GM10248 (cell line): ENCODE measurements at places on chromosomes 2 and 18.
A peak's percentile ranks its signal among the peaks of the same experiment; 100 is the strongest.

DNA sequence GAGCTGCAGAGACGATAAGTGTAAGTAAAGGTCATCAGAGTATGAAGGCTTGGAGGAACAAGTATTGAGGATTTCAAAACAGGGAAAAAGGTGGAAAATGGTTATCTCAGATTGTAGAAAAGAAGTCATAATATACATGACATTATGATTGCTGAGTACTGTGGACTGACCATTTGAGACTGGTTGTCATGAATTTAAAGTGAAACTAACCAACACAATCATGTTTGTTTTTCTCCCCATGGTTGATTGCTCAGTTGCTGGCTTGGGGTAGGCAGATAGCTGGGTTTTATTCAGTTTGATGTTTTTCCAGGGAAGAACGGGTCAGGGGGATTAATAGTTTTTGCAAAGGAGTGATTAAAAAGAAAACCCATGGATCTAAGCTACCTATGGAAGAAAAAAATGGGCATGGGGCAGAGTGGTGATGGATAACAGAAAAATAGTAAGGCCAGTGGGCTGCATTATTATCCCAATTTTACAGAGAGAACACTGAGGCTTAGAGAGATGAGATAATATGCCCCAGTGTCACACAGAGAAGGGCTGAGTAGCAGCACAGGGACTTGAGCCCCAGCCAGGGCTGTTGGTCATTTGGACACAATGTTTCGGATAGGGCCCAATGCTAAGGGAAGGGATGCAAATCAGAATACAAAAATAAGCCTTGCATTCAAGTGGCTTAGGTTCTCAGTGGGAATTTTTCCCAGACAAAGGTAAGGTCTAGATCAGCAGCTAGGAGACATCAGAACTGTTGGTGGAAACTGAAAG, 885.7 kb downstream of the DCC start:
- no peak for DNase-seq

GRCh38 chr18:27656167-27656778, 471.2 kb upstream of the CHST9 start:
- no peak for DNase-seq

- no peak for DNase-seq
Measured at GRCh38 chr2:148023861-148024260, 3.0 kb downstream of the MBD5 start.

DNA sequence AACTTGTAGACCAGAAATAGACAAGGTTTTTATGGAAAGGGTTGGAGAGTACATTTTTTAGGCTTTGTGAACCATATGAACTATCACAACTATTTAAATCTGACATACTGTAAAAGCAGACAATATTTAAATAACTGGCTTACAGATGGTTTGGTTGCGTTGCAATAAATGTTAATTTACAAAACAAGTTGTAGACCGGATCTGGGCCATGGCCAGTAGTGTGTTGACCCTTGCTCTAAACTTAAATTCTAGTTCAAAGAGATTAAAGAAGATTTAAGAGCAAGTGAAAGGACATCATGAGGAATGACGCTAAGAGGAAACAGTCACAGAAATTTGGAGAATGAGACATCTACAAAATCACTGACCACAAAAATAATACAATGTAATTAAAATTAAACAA, 652.7 kb downstream of the DCDC2C start:
- no peak for DNase-seq

DNA sequence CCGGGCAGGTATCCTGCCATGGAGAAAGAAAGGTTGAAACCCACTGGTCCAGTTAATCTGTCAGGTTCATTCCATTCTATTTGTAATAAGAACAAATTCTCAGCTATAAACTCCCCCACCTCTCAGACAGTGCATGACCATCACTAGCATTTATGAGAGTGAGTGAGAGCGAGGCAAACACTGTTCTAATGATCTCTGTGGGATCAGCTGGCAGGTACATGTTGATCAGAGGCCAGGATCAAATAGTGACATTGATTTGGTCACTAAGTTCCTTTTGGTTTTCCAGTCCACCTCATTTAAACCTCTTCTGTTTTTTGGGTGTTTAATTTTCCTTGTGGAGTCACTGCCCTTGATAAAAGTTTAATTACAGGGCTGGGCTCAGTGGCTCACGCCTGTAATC, 423.1 kb upstream of the CHST9 start:
- DNase-seq: no peak

- DNase-seq: no peak
Measured at GRCh38 chr2:42030829-42031228, 17.0 kb upstream of the PKDCC start.

DNA sequence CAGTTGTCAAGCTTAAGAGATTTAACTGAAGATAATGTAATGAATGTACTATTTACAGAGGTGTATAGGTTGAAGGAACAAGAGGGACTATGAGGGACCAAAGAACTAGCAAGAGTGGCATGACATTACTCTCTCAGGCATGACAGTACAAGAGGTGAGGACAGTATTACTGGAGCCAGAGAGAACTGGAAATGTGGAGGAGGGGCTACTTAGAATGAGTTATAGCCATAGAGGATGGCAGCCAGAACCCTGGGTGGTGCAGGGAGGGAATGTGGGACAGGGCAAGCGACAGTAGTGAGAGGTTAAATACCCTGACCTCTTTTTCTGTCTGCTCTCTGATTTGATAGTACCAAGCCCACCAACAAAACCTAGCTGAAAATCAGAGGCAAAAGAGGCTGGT, 122.6 kb upstream of the UGP2 start:
- no peak for DNase-seq

DNA sequence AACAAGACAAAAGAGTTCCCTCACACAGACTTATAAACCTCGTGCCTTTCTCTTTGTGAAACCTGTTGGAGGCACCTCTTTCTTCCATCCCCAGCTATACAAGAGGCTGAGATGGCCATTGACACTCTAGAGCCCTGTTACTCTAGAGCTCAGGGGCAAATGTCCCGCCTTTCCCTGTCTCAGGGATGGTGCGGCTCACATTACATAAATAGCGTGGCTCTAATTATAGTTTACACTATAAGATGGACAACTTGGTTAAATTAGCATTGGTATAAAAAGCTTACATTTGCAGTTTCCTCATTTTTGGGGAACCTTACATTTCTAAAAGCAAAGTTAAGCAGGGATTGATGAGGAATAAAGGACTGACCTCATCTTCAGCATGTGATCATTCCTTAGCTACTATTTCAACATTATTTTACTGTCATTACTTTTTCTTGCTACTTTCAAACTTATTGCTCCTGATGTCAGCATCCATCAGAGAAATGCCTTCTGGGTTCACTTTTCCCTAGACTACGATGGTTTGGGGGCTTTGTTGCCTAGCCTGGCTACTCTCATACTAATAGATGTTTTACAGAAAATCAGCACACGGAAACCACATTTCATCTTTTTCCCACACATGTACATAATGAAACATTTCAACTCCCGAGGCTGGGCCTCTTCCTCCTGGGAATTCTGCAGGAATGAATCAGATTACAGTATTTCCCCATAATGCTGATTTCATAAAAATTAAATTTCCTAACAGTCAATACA, 40.4 kb downstream of the FTCDNL1 start:
- DNase-seq: no peak

GRCh38 chr2:227411990-227412350, 24.2 kb upstream of the SCYGR1 start:
- no peak for DNase-seq

DNA sequence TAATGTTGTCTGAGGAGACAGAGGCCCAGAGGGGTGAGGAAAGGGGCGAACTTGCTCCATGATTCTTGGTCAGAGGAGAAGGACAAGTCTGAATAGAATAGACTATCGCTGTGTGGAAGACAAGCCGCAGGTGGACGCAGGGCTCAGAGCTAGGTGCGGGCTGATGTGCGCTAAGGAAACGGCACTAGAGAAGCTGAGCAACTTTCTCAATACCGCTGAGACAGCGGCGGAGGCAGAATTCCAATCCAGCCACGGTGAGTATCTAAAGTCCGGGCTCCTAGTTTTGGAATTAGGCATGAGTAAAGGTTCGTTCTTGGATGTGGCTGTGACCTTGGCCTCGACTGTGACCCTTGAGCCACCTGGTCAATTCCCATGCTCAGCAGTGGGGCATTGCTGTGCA, 47.8 kb downstream of the CAPN13 start:
- no peak for DNase-seq

GRCh38 chr2:212640428-212640827, 101.8 kb upstream of the ERBB4 start:
- DNase-seq: no peak

DNA sequence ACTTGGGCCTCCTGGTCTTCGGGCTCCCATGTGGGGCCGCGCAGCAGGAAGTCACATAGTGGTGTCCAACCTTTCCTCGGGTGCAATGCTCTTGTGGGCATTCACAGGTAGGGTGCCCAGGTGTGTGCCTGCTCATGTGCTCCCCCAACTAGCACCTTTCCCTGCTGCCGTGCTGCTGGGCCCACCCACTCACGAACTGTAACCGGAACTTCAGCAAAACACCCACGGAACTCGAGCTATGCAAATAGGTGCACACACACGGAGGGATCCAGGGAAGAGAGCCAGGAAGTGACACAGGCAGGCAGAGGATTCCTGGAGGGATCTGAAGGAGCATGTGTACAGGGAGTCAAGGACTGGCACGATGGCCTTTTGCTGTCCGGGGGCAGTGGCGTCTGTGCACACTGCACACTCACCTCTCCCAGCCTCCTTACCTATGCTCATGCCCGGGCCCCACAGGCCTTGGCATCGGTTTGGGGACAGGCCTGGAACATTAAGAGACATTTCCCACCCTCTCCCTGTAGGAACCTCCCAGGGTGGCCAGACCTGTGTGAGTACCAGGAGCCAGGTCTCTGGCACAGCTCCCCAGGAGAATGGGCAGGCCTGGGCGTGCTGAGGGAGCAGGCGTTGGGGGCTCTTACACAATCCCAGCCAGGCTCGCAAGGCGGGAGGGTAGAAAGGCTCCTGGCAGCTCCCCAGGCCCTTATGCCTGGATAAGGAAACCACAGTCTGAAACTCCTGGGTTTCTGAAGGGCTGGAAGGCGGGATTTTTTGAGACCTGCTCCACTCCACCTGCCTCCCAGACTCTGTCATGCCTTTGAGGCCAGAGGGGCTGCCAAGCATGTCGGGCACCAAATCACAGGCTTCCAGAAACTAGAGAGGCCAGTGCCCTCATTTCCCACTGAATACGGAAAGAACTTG, 6.6 kb upstream of the PTMA start:
- no peak for DNase-seq

DNA sequence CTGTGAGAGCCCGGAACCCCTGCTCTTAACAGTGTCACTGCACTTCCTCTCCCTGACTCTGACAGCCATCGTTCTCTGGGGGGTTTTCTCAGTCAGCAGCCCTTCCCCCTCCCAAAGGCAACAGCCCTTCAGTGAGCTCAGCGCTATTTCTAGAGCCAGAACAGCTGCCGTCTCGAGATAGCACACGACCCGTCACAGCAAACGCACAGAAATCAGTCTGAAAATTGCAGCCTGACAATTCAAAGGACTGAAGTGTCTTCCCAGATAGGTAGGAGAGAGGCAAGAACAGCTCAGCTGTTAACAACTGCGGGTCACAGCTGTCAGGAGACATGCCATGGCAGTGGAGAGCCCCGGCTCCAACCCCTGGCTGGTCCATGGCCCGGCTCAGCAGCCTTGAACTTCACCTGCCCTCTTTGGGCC, 45.4 kb downstream of the ST8SIA5 start:
- peak; percentile 28 for DNase-seq

DNA sequence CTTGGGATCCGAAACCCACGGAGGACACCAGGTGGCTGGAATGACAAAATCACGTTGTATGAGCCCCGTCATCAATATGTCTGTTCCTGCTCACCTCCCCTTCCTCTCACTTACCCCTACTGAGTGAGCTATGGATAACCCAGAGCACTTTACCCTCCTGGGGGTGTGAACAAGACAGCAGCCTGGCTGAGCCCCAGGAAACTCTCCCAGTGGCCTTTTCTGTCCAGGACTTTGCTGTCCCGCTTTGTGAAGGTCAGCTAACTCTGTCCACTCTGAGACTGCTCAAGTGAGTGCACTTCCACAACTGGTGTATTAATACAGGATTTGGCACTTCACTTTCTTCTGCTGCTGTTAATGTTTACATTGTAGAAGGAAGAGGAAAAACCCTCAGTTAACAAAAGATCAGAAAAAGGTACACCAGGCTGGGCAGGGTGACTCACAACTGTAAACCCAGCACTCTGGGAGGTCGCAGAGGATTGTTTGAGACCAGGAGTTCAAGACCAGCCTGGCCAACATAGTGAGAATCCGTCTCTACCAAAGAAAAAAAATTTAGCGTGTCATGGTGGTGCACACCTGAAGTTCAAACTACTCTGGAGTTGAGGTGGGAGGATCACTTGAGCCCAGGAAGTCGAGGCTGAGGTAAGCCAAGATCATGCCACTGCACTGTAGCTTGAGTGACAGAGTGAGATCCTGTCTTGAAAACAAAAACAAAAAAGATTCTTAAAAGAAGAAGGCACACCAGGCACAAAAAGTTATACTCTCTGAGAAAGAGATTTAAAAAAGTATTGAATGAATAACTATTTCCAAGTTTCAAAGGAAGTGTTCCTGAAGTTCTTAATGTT, 90.3 kb downstream of the CLHC1 start:
- no peak for DNase-seq

DNA sequence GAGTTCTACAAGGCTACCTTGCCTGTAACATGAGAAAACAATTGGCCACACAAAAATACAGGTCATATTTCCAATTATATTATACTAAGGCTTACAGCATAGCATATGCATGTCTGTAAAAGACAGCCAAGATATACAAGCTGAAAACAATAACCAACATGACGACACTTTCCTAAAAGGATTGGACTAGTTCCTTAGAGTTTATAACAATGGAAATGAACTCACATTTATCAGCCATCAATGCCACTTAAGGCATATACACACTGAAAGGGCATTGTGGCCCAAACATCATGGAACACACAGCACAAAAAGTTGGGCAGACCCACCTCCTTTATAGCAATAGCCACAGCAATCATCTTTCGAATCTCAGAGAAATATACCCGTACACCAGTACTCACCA, 52.0 kb downstream of the SLC40A1 start:
- DNase-seq: no peak

DNA sequence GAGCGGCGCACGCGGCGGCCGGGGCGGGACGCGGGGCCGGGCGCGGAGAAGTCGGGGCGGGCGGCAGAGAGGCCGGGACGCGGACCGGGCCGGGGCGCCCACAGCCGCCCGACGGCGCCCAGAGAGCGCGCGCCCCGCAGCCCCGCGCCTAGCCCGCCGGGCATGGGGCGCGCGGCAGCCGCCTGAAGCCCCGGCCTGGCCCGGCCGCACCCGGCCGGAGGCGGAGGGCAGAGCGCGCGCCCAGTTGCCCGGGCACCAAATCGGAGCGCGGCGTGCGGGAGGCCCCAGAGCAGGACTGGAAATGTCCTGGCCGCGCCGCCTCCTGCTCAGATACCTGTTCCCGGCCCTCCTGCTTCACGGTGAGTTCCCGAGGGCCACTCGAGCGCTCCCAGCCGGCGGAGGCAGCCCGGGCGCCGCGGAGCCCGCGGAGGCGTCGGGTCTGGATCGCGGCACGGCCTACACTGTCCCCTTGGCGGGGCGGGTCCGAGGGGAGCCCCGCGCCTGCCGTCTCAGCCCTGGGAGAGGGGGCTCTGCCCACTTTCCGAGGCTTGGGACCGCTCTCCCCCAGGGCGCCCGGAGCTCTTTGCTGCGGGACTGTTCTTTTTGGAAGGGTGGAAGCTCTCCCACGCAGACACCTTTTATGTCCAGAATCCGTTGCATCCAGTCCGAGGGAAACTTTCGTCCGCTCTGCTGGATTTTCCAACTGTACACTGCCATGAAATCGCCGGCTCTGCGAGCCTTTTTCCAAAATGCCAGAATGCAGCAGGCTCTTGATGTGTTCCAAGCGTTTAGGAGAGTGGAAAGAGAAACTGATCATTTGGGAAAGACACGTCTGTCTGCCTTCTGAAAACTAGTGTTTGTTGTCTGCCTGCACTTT, 484 bp downstream of the APCDD1 start:
- DNase-seq: no peak

GRCh38 chr18:55166260-55166598, 207.0 kb upstream of the CCDC68 start:
- no peak for DNase-seq
